ENCODE measurements at places on chromosomes 3 and 15.

DNA sequence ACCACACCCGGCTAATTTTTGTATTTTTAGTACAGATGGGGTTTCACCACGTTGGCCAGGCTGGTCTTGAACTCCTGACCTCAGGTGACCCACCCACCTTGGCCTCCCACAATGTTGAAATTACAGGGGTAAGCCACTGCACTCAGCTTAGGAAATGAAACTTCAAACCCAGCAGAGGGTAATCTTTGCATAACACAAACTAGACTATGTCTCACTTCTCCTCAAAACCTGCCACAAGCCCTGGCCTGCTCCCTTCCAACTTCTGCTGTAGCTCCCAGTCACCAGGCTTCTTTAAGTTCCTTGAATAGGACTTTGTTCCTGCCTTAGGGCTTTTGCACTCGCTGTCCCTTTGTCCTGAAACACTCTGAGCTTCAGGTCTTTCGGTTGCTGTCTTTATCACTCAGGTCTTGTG is 39.2 kb upstream of the SEMA4B start:
- no peak for DNase-seq

GRCh38 chr15:70049701-70050301 is 47.9 kb downstream of the TLE3 start:
- DNase-seq = no peak

GRCh38 chr3:98839846-98840245 is 61.6 kb downstream of the DCBLD2 start:
- no peak for DNase-seq

DNA sequence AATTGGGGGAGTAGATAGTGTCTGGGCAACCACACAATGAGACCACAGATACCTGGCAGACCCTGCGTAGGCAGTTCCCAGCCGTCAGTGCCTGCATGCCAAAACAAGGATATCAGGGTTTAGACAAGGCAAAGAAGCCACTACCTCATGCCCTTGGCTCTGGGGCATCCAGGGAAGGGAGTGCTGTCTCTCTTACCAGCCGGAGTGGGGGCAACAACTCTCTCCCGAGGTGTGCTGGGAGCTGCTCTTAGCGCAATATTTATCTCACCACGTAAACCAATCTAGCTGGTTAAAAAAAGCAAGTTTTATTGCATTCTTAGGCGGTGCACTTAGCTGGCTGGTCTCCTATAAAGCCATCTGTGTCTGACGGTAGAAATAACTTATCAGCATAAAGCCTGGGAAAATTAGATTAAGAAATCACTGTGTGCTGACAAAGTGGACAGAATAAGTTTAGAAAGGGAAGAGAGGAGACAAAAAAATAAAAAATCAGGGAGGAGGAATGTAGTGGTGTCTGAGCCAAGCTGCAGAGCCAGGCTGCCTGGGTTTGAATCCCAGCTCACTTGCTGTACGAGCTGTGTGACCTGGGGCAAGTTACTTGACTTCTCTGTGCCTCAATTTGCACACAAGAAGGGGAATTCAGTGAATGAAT is 273.2 kb downstream of the PDZRN3 start:
- DNase-seq = no peak

GRCh38 chr15:90592131-90592881 is 62.6 kb downstream of the CRTC3 start:
- DNase-seq = no peak

DNA sequence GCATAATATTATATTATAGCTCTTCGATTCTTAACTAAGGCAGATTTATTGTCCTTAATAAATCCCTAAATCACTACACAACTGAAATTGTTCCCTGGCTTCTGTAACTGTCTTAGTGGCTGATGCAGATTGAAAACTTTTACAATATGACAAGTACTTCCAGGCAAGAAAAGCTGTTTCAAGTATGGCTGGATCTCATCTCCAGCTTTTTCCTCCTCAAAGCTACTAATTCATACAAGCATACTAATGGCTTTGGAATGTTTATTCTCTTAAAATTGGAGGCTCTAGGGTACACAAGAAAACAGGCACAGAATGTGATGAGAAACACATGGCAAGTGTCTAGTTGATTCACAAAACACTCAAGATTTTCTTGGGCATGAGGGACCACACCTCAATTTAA is 351.5 kb upstream of the ICE2 start:
- DNase-seq = no peak

GRCh38 chr15:29032751-29033150 is 147.0 kb downstream of the APBA2 start:
- DNase-seq = no peak

- DNase-seq = no peak
These were observed 178.5 kb upstream of the P2RY1 start for GRCh38 chr3:152656214-152656971.

- no peak for DNase-seq
These were observed 446.8 kb downstream of the IGSF11 start for GRCh38 chr3:118587847-118588246.

- no peak for DNase-seq
These were observed 220.0 kb upstream of the MLF1 start for GRCh38 chr3:158350971-158351370.

GRCh38 chr3:29311795-29312194 is 30.9 kb downstream of the RBMS3 start:
- no peak for DNase-seq

GRCh38 chr3:45758871-45759270 is 37.5 kb downstream of the SLC6A20 start:
- no peak for DNase-seq

- no peak for DNase-seq
These were observed 10.9 kb downstream of the TRIP4 start for GRCh38 chr15:64398575-64398974.

- DNase-seq = no peak
These were observed 492.5 kb upstream of the TGFBR2 start for GRCh38 chr3:30113906-30114305.

DNA sequence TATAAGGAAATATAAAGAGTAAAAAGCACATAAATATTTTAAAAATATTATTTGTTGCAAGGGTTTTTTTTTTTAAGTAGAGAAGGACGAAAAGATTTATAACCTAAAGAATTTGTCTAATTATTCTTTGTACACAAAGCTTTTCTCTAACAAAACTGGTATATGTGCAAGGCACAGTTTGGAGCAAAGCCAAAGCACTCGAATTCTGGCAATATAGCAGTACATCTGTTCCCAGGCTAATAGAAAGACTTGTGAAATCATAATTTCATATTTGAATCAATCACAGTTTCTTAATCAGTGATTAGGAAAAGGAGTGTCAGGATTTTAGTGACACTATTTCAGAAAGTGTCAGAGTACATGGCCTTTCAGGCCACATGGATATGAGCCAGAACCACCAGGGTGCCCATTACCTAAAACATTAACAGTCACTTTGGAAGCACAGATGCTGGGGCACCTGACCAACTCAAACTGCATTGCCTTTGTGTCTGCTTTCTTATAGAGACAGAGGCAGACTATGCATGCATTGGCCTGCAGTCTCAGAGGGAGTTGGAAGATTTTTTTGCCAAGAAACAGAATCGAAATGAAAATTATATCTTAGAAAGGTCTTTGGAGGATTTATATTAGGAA is 651.8 kb upstream of the SGO1 start:
- no peak for DNase-seq

- DNase-seq = no peak
These were observed 910.2 kb downstream of the TUSC7 start for GRCh38 chr3:117619805-117620204.

DNA sequence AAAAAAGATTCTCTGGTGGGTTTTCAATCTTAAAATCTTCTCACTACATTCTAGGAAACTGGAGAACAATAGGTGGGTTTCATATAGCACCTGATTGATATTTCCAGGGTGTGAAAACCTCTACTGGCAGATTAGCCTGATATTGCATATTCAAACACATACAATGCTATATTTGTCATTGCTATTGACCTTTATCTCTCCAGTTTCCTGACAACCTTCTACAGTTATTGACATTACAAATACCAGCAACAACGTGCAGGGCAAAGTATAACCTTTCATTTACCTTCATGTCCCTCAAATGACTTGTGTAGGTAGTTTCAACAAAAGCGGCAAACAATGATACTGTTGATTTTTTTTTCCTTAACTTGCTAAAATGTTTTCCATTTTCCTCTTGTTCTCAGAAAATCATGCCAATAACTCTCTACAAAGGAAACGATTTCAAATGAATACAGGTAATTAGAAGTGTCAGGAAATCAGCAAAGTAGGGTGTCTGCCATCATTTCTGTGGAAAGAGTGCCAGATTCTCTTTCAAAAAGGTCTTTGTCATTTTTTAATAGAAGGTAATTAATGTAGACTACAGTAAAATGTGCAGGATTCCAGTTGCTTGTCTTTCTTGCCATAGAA is 72.6 kb upstream of the CDIN1 start:
- no peak for DNase-seq

GRCh38 chr3:192830291-192831110 is 87.2 kb downstream of the MB21D2 start:
- no peak for DNase-seq

GRCh38 chr3:30847592-30847991 is 46.9 kb downstream of the GADL1 start:
- no peak for DNase-seq

GRCh38 chr15:40925863-40926658 is 3.1 kb upstream of the DLL4 start:
- no peak for DNase-seq

- no peak for DNase-seq
These were observed 204.5 kb upstream of the UBE2E1 start for GRCh38 chr3:23601091-23601822.

DNA sequence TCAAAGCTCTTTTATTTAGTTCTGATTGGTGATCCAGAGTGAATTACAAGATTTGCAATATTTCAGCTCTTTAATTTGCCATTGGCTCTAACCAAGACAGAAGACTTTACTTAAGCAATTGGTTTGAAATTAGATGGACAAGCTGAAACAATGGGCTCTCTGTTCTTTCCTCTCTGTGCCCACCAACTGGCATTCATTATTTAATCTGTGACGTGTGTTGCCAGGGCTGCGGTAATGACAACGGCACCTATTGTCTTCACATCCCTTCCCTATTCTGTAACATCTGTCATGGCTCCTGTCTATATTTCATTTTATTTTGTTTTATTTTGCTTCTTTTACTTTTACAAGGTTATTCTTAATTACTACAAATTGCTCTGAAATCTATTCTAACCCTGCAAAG is 33.9 kb downstream of the PLD1 start:
- no peak for DNase-seq

- DNase-seq = no peak
These were observed 91.0 kb downstream of the IGSF11 start for GRCh38 chr3:118943597-118943996.

- DNase-seq = no peak
These were observed 42.9 kb downstream of the EAF1 start for GRCh38 chr3:15470261-15470660.

- DNase-seq = peak; percentile 7
These were observed at the start of gene MKRN3 for GRCh38 chr15:23565395-23566070. Gene MKRN3, plus strand, starts transcription at chr15:23565674. Its CDS starts 109 bp downstream, at chr15:23565783.

GRCh38 chr3:182618085-182618732 is 175.1 kb upstream of the ATP11B start:
- DNase-seq = no peak

GRCh38 chr15:37031198-37031597 is 69.2 kb downstream of the MEIS2 start:
- DNase-seq = no peak

- no peak for DNase-seq
These were observed 128.9 kb downstream of the NSMCE3 start for GRCh38 chr15:29140475-29141307.

DNA sequence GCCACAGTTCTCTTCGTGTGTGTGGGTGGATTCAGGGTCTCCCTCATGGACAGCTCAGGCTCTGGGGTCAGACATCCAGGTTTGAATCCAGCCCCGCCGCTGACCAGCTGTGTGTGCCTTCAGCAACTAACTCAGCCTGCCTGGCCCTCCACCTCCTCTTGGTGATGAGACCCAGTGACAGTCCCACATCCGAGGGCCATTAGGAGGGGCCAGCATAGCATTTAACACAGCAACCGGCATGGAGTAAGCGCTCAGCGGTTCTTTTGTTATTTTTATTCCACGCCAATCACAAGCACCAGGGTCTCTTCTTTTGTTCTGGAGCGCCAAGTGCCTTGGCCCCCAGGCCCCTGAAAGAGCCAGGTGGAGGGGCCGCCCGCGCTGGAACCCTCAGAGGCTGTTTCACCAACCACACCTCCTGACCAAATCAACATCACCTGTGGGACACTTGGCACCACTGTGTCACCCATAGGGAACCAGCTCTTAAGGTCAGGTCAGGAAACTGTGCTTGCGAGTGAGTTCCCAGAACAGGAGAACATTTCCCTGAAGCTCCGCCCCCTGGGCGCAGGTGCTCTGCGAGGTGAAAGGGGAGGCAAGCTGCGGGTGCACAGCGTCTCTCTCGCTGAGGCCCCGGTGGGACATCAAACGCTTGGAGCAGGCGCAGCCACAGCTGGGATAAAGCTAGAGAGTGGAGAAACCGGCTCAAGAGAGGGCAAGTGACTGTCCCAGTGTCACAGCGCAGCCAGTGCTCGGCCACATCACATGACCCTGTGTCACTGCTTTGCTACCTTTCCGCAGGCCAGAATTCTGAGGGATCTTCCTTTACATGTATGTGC is 311.3 kb downstream of the UACA start:
- peak; percentile 24 for DNase-seq

DNA sequence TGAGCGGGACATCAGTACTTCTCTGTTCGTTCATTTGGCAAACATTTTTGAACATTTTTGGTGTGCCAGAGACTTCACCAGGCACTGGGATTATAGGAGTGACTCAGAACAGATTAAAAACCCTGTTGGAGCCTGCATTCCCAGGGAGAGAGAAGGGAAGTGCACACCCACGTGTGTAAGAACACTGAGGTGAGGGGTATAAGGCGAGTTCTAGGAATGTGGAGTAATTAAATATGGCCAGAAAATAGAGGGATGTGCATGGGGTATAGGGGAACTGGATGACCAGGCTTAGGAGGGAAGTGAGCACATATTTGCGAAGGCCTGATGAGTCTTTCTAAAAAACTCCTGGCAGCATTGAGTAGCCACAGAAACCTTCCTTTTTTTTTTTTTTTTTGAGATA is 401.2 kb upstream of the C2CD4B start:
- DNase-seq = no peak

DNA sequence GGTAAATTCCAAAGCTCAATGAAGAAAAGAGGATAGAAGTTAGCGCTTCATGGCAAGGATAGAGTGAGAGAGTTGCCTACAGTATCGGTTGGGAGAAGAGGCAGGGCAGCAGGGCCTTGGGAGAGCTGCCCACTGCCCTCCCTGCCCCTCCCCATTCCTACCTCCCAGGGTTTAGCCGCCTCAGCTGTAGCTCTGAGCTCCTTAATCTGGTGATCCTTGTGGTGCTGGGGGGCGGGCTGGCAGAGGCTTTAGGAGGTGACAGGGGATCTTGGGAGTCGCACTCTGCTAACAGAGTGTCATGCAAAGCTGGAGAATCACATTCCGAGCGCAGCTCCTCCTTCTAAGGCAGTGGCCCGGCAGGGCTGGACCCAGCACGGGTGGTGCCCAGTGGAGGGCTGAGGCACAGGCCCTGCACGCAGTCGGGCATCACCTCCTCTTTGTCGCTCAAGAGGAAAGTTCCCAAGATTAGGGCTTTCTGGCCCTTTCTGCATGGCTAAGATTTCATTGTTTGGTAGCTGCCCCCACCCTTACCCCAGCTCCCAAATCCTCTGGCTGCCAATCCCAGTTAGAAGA is 57.1 kb upstream of the POLG start:
- DNase-seq = no peak

All from hematopoietic multipotent progenitor cell treated with erythropoietin and hydrocortisone succinate and interleukin-3 and kit ligand, for 15 days (in vitro differentiated cells).